ENCODE measurements at places on chromosomes 3 and 15. TPM values are rescaled to one million over a fixed set of nuclear protein-coding genes. Genes with fewer than 3 reads are reported as not detected.

DNA sequence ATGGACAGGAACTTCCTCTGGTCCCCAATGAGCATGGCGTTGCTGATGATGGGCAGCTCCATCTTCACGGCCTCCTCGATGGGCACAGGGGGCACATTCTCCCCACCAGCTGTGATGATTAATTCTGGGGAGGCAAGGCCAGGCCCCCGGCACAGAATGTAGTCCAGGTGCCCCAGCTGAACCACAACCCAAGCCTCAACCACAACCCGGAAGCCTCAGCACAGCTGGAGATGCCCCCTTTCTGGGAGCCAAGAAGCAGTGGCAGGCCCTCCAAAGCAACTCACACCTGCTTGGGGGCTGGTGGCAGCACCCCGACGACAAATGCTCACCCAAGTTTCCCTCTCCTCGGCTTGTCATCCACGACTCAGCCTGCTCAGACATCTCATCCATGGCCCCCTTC is 25.2 kb downstream of the IDH3A start:
- DNase-seq = no peak

DNA sequence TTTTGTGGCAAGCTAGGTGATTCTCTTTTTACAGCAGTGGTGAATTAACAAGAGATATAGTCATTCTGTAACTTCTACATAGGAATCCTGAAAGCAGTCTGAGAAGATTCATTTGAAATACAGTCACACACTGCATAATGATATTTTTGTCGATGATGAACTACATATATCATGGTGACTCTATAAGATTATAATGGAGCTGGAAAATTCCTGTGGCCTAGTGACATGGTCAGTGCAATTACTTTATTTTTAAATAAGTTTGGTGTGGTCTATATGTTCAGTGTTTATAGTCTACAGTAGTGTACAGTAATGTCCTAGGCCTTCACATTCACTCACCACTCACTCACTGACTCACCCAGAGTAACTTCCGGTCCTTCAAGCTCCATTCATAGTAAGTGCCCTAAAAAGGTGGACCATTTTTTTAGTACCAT is 511.4 kb upstream of the MCTP2 start:
- DNase-seq = no peak

- no peak for DNase-seq
These were observed 68.7 kb downstream of the CD200 start for GRCh38 chr3:112401617-112402016.

DNA sequence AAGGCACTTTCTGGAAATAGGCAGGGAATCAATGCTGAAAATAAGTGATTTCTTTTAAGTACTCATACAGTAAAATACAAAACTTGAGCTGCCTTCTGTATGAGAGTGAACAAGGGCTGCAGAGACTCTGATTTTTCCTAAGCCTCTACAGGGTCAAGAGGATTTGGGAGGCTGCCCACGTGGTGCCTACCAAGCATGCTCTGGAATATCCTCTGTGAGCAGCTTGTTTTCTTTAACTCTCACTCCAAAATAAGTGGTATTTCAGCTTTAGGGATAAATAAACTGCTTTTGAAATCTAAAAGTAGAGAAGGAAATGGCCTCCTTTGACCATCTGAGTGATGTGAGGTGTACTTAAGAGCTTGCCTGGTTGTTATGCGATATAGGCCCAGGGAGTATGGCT is 8.1 kb upstream of the SELENOK start:
- no peak for DNase-seq

DNA sequence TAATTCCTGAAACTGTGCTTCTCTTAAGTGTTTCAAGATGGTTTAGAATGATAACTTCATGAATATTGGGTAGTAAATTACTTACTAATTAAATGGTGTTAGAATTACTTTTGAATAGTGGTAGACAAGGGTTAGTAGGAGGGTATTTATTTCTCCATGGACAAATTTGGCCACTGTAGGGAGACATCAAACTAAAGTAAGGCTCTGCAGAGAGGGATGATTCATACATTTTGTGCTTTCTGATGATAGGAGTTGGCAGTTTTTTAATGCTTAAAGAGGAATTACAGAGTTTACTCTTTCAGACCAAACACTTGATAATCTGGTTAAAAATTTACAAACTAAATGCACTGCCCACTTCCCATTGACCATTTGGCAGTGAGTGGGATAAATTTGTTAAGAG is 127.6 kb downstream of the NAALADL2 start:
- DNase-seq = no peak

DNA sequence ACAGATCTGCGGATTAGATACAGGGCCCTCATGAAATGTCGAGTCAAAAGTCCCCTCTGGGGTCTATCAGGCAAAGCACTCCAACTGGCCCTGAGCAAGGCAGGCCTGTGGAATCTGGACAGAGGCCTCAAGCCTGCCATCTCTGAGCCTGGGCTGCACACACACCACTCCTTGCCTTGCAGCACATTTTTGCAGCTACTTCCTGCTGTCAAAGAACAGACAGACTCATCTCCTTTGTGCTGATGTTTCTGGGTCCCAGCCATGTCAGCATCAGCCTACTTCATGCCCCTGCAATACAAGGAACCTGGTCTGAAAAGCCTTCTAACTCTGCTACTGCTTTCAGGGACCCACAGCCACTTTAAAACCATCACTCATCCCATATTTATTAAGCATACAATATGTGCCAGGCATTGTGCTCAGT is 60.6 kb upstream of the IL12A start:
- peak; percentile 38 for DNase-seq

- no peak for DNase-seq
These were observed 19.7 kb downstream of the CEMIP start for GRCh38 chr15:80798911-80799310.

DNA sequence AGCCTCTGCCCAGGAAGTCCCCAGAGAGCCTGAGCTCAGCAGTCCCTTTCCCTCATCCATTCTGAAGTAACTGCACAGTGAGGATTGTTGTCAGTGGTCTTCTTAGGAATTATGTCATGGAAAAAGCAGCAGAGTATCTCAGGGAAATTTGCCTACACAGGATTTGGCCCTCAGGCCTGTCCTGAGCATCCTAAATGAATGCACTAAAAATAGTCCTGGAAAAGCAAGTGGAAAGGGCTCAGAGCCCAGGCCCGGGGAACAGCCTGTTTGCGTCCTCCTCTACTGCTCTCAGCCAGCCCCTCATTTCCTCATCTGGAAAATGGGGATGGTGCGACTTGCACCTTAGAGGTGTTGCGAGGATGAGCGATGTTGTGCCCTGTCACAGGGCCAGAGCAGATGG is 21.6 kb downstream of the LYSMD4 start:
- DNase-seq = no peak

GRCh38 chr3:81684751-81685395 is 76.6 kb downstream of the GBE1 start:
- DNase-seq = peak; percentile 19

GRCh38 chr15:70487387-70487740 is 276.0 kb downstream of the UACA start:
- no peak for DNase-seq

- no peak for DNase-seq
These were observed 18.9 kb upstream of the ATP2B2 start for GRCh38 chr3:10524270-10524669.

DNA sequence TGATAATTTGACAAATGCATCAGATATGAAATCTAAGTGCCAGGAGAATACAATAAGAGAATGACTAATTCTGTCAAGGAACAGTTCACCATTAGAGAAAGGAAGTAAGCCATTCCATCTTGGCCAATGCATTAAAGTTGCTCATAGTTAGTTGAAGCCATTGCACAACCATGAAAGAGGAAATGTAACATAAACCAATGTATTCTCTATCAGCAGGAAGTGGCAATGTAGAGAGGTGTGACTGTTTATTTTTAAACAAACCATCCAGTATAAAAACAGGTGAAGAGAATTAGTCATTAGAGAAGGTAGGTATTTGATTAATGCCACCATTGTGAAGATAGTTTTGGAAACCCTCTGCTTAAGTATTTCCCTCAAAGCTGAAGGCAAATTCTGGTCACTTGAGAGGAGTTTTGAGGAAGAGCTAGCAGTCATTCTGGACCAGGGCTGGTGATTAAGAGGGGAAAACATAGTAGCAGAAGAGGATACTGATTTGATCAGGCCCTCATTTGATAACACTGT is 10.7 kb upstream of the ANXA2 start:
- DNase-seq = peak; percentile 83

- DNase-seq = no peak
These were observed 50.7 kb downstream of the SETD5 start for GRCh38 chr3:9448071-9448470.

GRCh38 chr3:195151866-195152541 is 119.0 kb downstream of the XXYLT1 start:
- DNase-seq = peak; percentile 90

DNA sequence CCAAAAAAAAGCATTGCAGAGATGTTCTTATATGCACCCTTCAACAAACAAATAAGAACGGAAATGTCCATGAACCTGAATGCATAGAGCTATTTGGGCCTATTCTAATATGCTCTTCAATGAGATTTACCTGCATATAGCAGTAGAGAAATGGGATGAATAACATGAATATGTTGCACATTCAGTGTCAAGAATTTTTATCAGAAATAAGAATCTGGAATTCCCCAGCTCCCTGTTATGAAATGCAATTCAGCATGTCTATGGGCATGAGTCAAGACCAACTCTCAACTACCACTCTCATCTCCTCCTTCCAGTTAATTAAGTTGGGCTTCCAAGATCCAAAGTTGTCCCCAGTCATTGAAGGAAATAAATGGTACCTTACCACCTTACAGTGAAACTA is 133.7 kb upstream of the ALCAM start:
- DNase-seq = peak; percentile 18

GRCh38 chr3:138092023-138092422 is 23.4 kb downstream of the DZIP1L start:
- DNase-seq = no peak

DNA sequence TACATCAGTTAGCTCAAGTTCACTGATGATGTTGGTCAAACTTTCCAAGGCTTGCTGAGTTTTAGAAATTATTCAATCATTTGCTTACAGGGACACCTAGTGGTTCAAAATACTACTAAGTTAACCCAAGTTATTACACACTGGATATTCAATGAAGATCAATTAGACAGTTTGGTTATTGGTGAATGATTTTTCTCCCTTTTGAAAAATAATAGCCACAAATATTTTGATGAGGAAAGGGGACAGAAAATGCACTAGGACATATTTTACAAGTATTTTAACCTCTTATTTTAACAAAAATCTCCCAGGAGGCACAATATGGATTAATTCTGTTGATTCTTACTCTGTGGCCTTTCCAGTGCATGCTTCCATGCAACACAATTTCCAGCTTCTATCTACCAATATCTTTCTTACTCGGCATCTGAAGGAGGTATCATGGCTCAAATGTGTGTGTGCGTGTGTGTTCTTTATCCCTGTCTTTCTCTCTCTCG is 20.1 kb upstream of the GOLGA6L2 start:
- DNase-seq = peak; percentile 28

- peak; percentile 62 for DNase-seq
These were observed 53.9 kb upstream of the MELTF start for GRCh38 chr3:197083486-197083885.

GRCh38 chr3:63872135-63872924 is 8.7 kb downstream of the ATXN7 start:
- peak; percentile 61 for DNase-seq

DNA sequence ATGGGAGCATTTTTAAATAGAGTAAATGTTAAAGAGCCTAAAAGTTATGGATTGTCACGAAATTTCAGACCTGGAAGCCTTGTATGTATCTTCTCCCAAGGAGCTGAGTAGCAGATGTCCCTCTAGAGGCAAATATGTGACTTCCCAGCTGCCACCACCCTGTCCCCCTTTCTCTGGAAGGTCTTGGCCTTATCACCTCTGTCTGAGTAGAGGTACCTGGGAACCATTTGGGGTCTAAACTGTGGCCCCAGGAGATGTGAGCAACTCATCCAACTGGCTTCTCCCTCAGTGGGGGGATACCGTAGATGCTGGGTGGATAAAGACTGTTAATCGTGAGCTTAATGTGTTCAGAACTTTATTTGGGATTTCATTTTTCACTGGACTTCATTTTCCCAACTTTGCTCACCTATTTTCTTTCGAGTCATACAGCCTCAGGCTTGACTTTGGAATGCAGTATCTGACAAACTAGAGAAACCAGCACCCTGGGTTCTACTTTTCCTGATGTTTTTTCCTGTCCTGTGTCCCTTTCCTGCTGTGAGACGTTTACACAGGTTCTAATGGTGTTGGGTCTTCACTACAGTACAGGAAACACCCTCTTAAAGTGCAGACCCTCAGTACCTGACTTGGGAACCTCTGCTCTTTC is 53.3 kb upstream of the CCR4 start:
- no peak for DNase-seq

MORC1 gene
- not detected for total RNA-seq

VPS33B gene
- 7.6 TPM for total RNA-seq

HIGD2B gene
- not detected for total RNA-seq

ZPLD1 gene
- total RNA-seq = not detected

SKOR1 gene
- not detected for total RNA-seq

TTC21A gene
- 1.3 TPM for total RNA-seq

CHRM5 gene
- total RNA-seq = 0.02 TPM
